ENCODE measurements at places on chromosomes 2 and 18.

- no peak for DNase-seq
Observed at GRCh38 chr18:23238152-23238531, 102.9 kb downstream of the CABLES1 start.

GRCh38 chr2:33497221-33497650 lies 20.8 kb downstream of the RASGRP3 start:
- DNase-seq = no peak

DNA sequence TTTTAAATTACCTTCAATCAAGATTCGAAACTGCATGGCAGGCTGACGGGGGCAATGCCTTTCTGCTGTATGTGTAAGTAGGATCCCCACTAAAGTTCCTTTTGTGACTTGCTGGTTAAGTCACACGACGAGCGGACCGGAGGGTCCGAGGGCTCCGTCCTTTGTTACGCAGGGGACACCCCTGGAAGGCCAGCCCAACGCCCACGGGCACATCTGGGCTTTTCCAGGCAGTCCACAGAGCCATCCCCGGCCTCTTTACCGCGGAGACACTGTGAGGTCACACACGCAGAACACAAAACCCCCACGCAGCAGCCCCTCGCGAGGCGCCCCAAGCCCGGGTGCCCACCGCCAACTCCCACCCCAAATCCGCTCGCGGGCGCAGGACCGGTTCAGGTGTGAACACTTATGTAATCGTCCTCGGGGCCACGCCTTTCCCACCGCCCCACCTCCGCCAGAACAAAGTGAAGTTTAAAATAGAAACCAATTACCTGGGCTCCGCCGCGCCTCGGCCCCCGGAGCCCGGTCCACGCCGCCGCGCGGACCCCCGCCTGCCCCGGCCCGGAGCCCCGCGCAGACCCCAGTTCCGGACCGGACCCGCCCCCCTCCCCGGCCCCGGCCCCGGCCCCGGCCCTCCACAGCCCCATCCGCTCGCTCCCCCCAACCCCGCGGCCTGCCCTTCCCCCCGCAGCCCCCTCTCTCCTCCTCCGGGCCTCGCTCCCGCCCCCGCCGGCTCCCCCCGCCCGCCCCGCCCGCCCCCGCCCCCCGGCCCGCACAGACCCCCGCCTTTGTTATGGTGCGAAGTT lies 4.2 kb downstream of the ZNF516 start:
- peak; percentile 34 for DNase-seq

GRCh38 chr18:50022985-50023384 lies 172.0 kb downstream of the MYO5B start:
- DNase-seq = no peak

- DNase-seq = no peak
Observed at GRCh38 chr2:72134408-72134996, 13.2 kb downstream of the CYP26B1 start.

- no peak for DNase-seq
Observed at GRCh38 chr2:230231251-230231650, 5.7 kb downstream of the SP140 start.

DNA sequence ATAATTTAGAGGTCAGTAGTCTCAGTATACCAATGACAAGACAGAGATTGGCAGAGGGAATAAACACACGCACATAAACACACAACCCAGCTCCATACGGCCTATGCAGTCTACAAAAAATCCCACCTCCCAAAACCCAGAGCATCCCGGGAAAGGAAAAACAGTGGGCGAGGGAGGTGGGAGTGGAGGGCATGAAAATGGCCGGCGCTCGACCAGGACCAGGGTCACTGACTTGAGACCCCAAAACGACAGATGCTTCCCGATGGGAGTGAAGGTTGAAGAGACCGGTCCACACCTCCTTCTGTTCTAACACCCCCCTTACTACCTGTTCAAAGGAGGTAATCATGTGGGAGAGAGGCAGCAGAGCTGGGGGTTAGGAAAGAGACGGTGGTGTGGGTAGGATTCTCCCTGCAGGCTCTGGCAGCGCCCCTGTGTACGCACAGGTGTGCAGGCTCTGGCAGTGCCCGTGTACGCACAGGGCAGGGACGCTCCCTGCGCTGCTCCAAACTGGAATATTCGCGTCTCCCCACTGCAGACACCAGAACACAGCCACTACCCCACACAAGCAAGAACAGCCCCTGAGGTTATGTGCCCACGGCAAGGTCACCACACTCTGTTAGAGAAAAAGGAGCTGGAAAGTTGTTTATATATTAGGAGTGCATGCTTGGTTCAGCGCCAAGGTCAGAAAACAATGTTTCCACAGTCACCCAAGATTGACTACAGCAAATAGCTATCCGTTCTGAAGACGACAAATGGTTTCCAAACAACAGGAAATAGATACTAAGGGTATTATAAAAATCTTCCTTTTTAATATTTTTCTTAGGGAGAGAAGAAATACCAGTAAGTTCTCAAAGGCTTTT lies 67.9 kb downstream of the EIPR1 start:
- no peak for DNase-seq

DNA sequence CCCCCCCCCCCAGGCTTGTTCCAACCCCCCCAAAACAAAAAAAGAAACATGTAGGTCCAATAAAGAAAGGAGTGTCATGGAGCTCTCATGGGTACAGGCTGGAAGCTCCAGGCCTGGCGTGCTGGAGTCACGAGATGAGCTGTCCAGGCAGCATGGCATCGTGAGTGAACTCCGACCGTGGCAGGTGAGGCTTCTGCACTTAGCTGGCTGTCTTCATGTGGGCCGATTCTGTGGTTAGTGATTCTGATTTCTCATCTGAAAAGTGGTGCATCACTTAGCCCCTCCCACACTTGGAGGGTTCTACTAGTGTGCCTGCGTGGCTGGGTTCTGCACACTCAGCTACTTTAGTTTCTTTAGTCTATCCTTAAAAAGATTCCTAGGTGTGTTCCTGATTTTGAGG lies 126.4 kb upstream of the MGAT5 start:
- DNase-seq = peak; percentile 37

DNA sequence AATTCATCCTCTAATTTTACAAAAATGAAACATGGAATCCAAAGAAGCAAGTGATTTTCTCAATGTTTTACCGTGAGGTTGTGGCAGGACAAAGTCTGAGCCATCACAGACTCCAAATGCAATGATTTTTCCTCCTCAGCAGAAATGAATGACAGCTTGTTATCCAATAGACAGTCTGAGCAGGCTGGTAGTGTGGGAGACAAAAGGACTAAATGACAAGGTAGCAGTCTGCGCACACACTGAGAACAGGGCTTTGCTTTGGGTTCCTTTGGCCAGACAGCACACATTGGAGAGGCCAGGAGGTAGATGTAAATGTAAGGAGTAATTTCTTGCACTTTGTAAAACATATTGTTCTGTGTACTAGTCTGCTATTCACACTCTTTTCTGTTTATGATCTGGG lies 50.3 kb upstream of the RGPD4 start:
- no peak for DNase-seq

DNA sequence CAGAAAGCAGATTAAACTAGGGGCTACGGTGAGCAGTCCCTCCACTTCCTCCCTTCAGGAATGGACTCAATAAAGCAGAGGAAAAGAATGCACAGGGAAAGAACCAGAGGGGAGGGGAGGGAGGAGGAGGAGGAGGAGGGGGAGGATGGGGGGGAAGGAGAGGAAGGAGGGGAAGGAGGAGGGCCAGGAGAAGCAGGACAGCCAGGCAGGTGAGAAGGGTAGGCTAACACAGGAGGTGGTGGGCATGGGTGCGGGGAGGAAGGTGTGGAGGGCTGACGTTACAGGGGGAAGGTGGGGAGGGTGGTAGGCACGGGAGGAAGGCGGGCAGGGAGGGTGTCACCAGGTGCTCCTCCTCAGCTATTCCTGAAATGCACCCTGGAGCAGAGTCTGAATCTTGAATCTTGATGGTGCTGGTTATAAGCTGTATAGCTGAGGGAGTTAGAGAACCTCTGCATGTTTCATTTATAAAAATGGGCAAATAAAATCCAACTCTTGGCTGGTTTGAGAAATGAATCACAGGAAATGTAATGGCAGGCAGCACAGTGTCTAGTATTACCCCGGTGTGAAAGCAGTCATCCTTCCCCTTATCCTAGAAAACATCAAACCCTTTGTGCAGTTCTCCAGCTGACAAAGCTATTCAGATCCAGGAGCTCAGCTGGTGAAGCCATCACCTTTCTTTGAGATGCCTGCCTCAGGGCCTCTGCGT lies 3.4 kb downstream of the TMEM18 start:
- DNase-seq = no peak

DNA sequence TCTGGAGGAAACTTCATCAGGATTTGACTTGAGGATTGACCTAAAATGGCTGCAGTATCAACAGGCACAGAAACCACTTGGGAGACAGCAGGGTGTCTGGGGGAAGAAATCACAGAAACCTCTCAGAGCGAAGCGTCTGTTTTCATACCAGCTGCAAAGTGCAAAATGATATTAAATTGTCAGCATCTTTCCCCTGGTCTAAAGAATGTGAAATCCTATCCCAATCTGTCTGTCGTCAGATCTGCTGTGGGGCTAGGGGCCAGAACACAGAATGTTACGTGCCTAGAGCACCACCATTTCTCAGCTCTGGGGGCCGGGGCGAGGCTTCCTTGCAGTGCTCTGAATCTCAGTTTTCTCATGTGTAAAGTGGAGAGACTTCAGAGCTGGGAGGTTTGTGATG lies 54.1 kb upstream of the MYCN start:
- DNase-seq = no peak

DNA sequence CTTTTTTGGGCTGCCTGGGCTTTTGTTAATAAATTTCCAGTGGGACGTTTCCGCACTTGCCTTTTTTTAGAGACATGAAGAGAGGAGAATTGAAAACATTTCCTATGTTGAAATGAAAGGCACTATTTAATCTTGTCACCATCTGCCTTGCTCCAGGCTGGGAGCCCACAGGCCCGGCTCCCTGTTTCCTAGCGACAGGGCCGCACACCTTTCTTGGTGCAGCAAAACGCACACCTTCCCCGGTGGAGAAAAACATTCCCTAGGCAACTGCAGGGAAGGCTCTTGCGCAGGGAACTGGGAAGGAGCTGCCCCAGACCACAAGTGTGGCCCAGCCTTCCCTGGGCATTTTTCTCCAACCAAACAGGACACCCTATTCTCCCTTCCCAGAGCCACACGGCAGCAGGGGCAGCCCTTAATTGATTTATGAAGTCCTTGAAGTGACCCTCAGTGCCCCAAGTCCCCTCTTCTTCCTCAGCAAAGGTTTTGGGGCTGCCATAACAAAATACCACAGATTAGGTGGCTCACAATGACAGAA lies 132.9 kb upstream of the MSH6 start:
- no peak for DNase-seq

DNA sequence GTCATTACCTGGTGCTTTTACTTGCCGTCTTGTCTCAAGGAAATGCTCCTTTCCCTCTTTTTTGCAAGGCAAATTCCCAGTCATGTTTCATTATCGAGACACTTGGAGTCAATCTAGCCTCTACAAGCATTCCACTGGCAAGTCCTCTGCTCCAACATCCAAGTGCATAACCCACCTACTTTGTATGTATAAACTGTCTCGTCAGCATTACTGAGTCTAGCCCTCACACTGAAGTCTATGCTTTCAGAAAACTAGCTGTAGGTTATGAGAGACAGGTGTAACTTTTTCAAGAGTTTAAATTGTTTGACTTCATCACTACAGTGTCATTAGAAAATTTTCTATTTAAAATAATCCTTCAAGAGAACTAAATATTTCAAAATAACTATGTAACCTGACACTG lies 319.2 kb downstream of the NBAS start:
- no peak for DNase-seq

DNA sequence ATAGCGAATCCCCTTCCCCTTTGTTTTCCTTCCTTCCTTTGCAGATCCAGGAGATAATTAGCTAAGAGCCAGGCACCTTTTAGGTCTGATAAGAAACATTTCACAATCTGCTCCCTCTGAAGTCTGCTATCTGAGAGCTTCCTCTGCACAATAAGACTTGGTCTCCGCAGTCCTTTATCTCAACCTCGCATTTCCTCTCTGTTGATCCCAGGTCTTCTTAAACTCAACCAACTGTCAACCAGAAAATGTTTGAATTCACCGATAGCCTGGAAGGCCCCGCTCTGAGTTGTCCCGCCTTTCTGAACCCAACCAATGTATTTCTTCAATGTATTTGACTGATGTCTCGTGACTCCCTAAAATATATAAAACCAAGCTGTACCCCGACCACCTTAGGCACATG lies 78.4 kb upstream of the CTDP1 start:
- no peak for DNase-seq

DNA sequence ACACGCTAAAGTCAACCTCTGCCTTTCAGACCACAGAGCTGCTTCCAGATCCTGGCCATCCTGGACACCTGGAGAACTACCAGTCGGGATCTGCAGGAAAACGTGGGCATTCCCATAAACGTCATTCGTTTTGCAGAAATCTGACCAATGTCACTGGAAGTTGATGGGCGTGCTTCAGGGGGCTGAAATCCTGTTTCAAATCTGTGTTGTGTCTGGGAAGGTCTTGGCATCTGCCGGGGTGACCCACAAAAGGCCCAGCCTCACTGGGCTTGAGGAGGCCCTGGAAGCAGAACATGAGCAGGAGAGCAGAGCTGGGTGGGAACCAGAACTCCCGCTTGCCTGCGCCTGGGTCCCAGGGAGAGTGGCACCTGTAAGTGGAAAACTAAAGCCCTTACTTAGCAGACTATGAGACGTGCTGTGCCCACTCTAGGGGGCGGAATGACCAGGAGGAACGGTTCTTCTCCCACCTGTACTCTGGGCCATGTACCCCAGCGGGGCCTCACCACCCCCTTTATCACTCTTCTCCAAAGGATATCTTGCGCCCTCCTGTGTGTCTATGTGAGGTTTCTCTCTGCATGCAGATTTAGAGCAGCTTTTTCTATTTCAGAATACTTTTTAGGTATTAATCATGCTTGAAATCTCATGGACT lies 200.9 kb downstream of the FAM210A start:
- no peak for DNase-seq

DNA sequence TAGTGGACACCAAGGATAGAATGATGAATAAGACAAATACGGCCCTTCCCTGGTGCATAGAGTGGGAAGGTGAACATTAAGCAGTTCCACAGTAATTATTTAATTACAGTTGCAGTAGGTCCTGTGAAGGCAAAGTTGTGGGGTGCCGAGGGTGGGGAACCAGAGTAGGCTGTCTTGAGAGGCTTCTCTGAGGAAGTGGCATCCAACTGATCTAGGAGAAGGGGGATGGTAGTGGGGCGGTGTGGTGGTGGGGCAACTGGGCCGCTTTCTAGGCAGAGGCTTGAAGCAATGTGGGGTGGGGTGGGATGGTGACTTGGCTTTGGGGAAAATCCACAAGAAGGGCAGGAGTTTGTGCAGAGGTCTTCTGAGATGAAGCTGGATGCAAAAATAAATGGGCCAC lies 11.7 kb downstream of the ACSL3 start:
- no peak for DNase-seq

DNA sequence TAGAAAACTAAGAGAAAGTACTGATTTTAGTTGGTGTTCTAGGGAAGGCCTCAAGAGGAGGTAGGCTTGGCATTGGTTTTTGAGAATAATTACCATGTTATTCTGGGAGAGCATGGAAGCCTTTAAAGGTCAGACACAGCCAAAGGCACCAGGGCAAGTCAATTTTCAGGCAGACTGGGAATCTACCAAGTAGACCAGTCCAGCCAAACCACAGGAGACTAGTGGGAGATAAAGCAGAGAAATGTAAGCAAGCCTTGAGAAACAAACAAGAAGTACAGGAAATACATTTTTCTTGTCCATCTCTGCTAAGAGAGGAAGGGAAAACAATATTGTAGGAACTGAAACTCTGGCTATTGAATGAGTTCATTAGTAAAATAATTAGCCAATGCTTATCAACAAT lies 5.5 kb upstream of the CCDC68 start:
- DNase-seq = no peak

- no peak for DNase-seq
Observed at GRCh38 chr2:148922776-148923475, 47.9 kb downstream of the KIF5C start.

Measured in GM12891 (cell line).